ENCODE measurements at places on chromosomes 3 and 15.

DNA sequence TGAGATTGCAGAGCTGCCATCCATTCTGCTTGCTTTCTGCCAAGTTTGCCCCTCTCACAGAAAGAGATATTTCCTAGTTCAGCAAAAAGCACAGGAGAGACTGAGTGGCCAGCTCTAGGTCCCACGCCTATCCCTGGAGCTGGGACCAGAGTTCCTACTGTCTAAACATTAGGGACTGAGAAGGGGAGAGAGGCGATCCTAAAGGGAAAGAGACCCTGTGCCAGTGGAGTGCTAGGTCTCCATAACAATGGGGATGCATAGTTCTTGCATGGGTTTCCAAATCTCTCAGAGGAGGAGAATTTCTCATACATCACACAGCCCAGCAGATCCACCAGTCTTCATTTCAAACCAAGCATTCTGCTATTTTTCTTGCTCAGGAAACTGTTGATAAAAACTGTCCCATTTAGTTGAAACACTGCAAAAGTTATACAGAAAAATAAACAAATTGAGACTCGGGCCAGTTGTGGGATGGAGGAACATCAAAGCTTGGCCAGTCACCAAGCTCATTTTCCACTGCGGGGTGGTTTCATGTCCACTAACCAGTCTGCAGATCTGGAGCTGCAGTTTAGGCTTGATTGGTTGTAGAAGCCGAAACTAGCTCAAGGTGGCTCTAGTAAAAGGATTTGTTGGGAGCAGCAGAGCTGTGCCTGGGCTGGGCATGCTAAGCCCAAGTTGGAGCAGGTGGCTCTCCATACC, 62.7 kb downstream of the EEFSEC start:
- no peak for DNase-seq

DNA sequence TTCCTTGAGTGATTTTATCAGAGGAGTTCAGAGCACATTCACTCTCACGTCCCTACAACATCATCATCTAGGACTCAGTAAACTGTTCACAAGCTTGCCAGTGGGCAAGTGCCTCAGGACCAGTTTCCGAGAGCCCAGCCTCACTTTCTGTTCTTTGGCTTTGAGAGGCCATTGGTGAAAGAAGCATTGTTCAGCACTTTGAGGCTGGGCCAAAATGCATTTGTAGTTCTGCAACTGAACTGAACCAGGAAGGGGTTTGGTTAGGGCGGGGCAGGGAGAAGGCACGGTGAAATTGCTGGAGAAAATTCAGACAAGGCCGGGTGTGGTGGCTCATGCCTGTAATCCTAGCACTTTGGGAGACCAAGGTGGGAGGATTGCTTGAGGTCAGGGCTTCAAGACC, 222.1 kb upstream of the CHRM5 start:
- no peak for DNase-seq

- no peak for DNase-seq
Measured at GRCh38 chr3:31495971-31496665, 36.6 kb upstream of the STT3B start.

DNA sequence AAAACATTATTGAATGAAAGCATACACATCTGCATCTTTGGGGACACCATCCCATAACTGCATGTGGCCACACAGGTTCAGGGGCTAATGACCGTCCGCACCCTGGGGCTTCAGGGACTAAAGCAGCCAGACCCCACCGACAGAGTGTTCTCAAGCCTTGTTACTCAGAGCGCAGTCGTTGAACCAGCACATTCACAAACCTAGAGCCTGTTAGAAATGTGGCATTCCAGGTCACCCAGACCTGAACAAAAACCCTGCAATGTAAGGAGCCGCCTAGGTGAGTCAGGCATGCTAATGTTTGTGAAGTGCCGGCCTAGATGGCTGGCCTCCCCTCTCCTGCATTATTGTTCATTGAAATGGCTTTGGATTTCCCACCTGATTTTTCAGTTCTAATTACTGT, 52.3 kb upstream of the HACD2 start:
- DNase-seq: no peak

GRCh38 chr3:40528426-40528825, 3.7 kb downstream of the ZNF621 start:
- no peak for DNase-seq

DNA sequence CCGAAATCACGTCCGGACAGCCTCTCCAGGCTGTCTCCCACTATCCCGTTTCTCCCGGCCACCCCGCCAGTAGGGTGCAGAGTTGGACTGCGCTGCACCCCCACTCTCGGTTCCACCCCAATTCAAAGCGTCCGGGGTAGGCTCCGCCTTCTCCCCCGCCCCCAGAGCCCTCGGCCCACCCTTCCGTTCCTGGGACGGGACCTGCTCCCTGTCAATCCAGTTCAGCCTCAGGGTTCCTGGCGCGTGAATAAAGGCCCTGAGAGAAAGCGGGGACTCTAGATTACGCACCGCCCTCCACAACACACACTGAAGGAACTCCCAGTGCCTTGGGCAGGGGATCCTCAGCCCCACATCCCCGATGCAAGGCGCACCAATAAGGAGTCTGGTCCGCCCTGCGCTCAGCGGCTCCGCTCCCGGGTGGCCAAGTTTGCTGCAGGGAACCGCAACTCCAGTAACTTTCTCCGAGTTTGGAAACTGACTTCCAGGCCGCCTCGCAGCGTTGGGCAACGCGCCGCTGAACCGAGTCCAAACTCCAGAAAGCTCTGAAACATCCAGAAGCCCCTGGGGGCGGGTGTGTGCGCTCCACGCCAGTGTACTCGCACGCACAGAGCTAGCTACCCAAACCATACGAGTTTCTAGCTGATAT, 1.9 kb downstream of the ADAMTS9 start:
- DNase-seq: peak; percentile 97

Data from femur (tissue), 1 donor.